Activated T-helper 1 cell treated with anti-CD3 and anti-CD28 coated beads, Interleukin-12 subunit alpha, Interleukin-12 subunit beta, Interleukin-2, Interleukin-4 antibody, amounts not matched to agents 30 ng/mL and 10 ng/mL and 1 ng/mL, durations not matched to agents 14 hours and 24 hours and 36 hours (primary cell): ENCODE measurements at places on chromosomes 5 and 9. TPM values are rescaled to one million over a fixed set of nuclear protein-coding genes. Genes with fewer than 3 reads are reported as not detected.

HMCN2 gene
- not detected in 2 replicates for total RNA-seq

IQGAP2 gene
- 43.5 and 45.4 TPM in 2 replicates for total RNA-seq

DNA sequence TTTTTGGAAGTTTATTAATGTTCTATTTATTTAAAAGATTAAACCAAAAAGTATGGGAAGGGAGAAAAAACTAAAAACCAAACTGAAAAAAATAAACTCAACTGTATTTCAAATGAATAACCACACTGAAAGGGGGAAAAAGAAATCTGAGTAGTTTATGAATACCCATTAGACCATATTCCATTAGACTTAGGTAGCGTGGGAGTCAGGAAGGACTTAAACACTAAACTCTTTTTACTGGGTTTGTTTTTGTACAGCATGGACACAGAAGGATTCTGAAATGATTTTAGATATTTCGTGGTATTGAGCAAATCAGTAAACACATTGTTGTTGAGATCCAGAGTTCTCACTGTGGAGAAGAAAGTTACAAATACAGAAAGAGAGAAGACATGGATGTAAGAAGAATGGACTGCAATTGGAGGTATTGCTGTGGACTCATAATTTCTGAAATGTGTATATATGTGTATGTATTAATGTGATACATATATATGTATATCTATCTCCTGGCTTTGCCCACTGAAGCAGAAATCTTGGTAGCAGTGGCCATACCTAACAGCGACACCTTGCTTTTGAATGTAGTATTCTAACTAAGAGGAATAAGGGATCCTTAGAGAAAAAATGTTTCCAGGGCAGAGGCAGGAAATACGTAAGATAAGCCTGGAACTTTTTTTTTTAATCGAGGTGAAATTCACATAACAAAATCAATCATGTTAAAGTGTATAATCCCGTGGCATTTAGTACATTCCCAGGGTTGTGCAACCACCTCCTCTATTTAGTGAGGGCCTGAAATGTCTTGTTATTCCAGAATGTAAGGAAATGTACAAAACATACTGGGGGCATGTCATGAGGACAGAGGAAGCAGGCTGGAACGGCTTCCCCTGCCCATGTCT is 228.8 kb downstream of the SMARCA2 start:
- DNase-seq = no peak

DNA sequence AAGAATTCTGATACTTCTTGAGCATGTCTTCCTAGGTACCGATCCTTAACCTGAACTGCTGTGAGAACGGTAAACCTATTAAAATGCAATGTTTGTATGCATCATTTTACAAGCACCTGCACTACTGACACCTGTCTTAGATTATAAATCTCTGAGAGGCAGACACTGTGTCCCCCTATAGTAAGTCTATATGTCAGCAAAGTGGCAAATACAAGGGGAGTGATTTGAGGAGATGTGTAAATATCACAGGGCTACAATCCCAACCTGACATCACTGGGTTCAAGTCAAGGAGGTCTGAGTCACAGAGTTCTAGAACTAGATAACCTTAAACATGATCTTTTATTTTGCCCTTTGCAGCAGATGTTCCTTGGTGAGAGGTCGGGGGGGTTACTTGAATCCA is 64.1 kb downstream of the ANKH start:
- no peak for DNase-seq

DNA sequence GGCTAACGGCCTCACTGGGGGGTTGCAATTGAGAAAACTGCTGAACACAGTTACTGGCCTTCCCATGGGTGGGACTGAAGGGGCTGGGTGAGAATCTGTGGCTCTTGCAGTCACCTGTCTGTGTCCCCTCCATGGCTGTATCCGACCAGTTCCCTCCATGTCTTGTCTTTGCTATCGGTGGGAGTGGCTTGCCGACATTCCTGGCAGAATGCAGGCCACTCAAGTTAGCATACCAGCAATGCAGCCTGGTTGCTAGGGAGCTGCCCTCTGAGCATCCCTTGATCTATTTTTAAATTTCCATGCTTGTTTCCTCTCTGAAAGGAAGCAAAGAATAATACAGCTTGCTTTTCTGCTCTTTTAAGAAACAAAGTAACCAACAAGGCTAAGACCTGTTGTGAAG is 1509.7 kb upstream of the WWC1 start:
- DNase-seq = no peak

DNA sequence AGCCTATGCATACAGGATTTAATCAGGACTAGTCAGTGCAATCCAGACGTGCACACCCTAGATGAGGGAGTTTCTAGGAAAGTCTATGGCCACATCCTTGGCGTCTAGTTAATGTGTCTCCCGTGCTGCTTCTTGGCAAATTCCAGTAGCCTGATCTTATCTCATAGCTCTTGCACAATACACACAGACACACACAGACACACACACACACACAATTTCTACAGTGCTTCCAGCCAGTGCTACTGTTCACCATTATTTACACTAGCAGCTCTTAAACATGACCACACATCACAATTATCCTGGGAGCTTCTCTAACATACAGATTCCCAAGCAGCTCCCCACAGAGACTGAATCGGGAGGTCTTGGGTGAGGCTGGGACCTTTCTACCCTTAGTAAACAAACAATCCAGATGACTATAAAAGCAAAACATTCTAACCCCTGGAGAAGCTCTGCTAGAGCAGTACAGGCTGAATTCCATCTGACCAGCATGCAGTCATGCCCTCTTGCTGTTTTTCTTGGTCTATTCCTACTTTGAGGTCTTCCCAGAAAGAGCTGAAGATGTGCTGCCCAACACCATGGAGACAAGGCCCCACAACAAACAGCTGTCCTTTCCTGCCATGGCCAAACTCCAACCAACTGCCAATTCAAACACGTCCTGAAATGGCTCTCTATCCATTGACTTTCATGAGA is 236.6 kb downstream of the DEPDC1B start:
- no peak for DNase-seq

GRCh38 chr9:36141288-36141687 is 4.8 kb downstream of the GLIPR2 start:
- DNase-seq = no peak

DNA sequence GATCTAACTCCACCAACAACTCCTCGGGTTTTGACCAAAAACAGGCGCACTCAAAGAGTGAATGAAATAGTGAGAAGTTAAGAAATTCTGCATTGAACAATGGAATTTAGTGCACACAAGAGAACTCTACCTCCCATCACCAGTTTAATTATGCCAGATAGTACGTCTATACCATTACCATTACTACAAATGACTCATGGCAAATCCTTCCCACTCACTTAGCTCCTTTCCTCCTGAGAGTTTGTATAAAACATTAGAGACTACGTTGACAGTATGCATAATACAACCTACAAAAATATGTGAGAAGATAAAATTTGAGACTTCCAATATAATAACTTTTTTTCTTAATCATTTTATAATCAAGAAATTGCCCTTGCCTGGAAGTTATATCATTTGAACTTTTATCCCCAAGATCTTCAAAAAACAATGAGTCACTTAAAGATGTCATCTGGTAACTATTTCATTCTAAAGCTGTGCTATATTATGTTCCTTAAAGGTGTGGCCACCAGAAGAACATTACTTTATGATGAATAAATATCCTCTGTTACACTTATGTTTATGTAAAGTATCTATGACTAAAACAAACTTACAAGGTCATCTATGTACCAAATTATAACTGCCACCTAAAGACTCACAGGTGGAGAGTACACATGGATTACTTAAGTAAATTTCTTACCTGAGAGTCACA is 297.9 kb upstream of the PTGER4 start:
- DNase-seq = no peak

GRCh38 chr5:98569288-98569687 is 204.2 kb upstream of the RGMB start:
- DNase-seq = no peak

- DNase-seq = no peak
Measured at GRCh38 chr5:37893434-37894134, 53.7 kb upstream of the GDNF start.
